Stimulated activated CD4-positive, alpha-beta T cell treated with anti-CD3 and anti-CD28 coated beads, TNF-alpha, amount 100 ng/mL, for 48 hours (primary cell): ENCODE measurements at places on chromosomes 3 and 15.

DNA sequence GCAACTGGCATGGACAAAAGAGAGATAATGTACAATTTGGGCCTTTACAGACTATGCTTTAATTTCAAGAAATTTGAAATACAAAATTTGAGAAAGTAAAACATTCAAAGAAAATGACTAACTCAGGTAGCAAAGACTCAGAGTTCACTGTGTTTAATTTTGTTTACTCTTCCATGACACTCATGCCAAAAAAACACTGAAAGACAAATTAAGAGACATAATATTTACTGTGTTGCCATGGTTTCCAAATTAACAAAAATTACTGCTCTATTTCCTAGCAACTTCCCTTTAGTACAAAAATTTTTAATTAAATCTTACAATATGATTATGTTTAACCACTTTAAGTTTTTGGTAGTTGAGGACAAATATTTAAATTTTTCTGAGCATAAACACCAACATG is 29.6 kb downstream of the LRRFIP2 start:
- no peak for DNase-seq

- DNase-seq: no peak
Measured at GRCh38 chr3:42745776-42746454, 27.1 kb downstream of the CCDC13 start.

DNA sequence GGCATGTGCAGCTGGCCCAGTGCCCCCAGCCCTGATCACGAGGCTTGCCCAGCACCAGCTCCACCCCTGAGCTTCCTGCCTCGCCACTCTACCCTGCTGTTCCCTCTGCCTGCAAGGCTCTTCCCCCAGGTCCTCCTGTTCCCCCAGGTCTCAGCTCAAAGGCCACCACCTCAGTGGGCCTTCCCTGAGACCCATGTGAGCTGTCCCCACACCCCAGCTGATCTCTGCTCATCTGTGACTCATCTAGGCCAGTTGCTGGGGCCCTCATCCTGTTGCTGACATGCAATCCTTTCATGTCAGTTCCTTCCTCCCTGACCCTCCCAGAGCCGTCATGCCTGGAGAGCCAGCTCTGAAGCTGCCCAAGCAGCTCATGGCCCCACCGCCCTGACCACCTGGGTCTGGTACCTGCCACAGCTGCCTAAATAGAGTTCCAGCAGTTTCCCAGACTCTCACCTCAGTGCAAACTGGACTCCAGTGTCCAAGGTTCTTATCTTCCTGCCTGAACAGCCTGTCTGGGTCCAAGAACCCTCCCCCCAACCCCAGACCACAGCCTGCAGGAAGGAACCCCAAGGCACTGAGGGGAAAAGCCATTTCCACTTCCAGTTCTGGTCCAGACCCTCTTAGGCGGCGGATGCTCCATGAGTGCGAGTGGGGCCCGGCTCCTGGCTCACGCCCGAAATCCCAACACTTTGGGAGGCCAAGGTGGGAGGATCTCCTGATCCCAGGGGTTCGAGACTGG is 116.6 kb upstream of the IQSEC1 start:
- DNase-seq: no peak

DNA sequence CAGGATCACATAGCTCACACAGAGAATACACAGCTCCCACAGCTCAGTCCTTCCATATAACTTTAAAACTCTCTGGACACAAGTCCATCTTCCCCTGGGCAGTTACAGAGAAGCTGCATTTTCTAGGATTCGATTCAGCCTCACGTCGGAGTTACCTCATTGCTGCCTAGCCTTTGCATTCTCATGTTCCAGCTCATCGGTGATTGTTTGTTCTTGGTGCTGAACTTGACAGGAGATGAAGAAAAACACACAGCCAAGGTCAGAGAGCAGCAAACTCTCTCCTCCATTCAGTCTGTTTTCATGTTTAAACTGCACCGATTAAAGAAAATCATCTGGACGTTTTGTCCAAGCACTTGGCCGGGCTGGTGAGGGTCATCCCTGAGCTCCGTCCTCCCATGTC is 375.5 kb upstream of the CFAP20DC start:
- no peak for DNase-seq

- no peak for DNase-seq
Measured at GRCh38 chr15:42510258-42511006, 15.0 kb downstream of the SNAP23 start.

DNA sequence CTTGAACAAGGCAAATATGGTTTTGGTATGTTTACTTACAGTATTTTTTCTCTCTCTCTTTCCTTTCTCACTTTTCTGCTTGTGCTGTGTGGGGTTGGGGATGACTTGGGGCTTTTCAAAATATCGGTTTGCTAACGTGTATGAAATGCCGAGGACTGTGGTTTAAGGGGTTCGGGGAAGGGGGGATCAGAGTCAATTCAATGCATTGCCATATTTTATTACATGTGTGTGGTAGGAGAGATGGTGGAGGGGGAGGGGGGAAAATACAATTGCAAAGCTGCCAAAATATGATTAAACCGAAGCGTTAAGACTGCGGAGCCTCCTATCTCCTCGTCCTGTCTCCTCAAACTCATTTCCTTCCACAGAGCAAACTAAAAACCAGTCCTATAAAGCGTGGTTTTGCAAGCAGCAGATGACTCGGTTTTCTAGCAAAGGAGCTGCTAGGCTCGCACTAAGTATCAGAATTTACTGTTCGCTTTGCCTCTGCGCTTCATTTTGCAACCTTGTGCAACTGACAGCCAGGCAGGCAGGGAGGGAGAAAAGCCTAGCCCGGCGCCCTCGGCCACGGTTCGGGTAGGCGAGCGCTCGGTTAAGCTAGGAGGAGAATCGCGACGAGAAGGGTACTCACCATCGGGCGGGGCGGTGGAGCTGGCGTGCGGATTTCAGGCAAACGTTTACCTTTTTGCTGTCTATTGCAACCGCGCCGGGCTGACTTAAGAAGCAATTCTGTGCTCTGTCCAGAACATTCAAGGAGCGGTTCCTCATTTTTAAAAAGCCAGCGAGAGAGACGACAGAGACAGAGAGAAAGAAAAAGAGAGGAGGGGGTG is 4.0 kb upstream of the NR2F2 start:
- DNase-seq: no peak

DNA sequence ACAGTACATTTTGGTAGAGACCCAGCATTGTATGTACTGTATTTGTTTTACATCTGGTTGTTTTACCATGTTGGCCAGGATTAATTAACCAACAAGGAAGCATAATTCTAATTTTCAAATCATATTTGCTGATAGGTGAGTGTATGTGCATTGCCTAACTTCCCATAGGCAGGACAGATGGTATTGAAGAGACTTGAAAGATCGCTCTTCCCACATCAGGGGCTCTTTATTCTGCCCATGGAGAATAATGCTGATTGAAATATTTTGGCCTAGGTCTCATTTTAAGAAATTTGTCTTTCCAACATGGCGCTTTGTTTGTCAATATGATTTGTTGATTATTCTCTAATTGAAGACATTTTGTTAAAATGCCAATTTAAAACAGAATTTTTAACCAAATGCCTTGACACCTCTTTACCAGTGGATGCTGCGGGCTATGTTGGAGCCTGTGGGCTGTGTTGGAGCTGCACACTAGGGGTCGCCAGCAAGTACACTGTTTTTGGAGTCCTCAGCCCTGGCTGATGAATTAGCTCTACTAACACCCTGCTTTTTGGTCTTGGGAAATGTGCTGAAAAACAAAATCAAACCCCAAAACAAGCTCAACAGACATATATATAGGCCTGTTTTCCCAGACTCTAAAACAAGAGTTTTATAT is 5.3 kb downstream of the P2RY12 start:
- no peak for DNase-seq

GRCh38 chr3:198028718-198029117 is 68.7 kb downstream of the LMLN start:
- no peak for DNase-seq

- DNase-seq: no peak
Measured at GRCh38 chr15:82802497-82802896, 3.4 kb downstream of the FSD2 start.

DNA sequence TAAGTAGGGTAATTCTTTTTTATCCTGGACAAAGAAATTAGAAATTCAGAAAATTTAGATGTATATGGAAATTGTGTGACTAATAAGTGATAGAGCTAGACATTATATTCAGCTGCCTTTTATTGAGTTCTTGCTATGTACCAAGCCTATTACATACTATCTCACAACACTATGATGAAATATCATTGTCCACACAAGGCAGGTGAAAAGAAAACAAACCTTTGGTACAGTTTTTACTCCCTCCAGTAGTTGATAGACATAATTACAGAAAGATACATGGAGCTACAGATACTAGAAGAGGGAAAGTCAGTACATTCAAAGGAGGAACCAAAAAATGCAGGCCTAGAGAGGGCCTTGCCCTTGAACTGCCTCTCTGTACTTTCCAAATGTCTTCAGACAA is 4.8 kb downstream of the IQCH start:
- DNase-seq: no peak

- DNase-seq: no peak
Measured at GRCh38 chr3:51622868-51623267, 48.2 kb upstream of the TEX264 start.

DNA sequence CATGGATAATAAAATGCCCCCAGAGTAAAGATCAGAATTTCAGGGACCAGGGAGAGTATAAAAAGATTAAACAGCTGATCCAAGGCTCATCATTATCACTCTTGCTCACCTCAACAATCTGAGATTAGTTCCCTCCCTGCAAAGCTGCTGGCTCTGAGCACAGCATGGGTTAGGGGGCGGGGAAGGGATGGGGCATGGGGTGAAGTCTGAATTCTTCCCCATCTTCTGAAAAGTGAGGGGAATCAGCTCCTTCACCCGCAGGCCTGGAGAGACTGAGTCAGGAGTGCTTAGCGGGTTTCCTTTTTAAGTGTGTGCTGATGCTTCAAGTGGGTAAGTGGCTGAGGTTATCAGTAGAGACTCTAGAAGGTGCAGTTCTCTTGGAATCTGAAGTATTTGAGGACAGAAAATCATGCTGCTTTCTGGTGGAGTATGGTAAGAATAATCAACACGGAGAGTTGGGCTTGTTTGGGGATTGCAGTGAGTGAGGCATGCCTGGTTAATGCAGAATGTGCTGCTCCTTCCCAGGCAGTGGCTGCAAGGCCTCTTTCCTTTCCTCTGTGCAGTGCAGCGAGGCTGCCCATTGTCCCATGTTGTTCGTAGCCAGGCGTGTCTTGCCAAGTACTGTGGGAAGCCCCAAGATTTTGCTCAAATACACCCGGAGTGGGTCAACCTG is 59.2 kb upstream of the TRAK1 start:
- DNase-seq: no peak

GRCh38 chr3:65539616-65540015 is 499.1 kb downstream of the MAGI1 start:
- DNase-seq: no peak

GRCh38 chr3:159807137-159808040 is 181.2 kb upstream of the IL12A start:
- no peak for DNase-seq

DNA sequence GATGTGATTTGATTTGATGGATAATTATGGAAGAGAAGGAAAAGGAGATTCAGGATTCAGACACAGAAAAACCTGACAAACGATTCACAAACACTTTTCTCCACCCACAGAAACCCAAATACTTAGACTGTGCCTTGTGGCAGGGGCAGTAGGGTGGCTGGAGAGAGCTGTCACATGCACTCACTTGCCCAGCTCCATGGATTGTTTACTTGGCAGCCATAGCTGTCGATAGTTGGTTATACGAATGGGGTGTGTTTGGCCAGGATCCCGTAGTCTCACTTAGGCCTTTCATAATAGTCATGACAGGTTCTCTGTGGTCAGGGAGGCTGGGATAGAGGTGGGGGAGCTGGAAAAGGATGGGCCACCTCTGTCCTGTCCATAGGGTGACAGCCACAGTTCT is 76.9 kb downstream of the CACNA1D start:
- no peak for DNase-seq

DNA sequence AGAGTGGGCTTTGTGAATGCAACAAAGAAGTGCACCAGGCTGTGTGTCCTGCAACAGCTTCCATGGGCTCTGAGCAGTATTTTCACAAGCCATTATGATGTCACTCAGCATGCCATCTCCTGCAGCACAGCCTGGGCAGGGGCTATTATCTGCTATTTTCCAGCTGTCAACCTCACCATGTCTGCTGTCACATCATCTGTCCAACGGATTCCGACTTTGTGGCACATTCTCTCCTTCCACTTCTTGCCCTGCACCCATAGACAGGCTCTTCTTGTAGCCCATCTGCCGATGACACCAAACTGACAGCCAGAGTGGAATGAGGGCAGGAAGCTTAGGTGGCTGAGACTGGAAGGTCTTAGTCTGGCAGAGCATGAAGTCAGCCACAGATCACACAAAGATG is 691.9 kb downstream of the NTRK3 start:
- DNase-seq: no peak

DNA sequence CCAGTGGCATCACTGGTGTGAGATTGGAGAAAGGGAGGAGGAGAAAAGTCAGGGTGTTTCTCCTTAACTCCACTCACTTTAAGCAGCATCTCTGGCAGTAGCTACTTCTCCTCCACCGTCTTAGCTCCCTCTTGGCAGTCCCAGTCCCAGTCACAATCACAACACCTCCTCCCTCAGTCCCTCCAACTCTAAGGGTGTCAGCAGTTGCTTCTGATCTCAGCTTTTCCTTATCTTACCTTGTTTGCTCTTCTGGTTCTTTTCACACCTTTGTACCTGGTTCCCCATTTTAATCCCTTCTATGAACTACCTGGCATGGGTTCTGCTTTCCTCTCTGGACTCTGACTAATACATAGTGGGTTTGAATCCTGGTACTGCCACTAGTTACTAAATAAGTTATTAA is 188.3 kb upstream of the CTDSPL start:
- DNase-seq: no peak
